Inflammatory macrophage (primary cell): ENCODE measurements at places on chromosomes 11 and 22.

DNA sequence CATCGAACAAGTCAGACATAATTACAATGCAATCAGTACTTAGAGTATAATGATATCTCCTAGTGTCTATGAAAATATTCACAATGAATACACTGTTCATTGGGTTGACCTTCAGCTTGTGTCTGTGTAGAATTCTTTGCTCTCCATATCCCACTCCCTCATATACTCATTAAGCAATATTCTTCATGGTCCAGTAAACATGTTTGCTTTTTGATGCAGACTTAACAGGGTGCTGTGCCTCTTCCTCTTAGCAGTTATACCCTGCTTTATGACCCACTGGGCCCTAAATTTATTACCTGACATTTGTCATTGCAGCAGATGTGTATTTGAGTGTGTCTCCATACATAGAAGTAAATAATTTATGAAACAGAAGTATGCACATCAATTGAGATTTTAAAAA lies 352.5 kb upstream of the CCDC179 start:
- DNase-seq: no peak

GRCh38 chr22:21650823-21651520 lies 8.9 kb downstream of the SDF2L1 start:
- DNase-seq: no peak

GRCh38 chr11:110492321-110492685 lies 62.6 kb downstream of the FDX1 start:
- DNase-seq: peak; percentile 39

GRCh38 chr11:73345481-73346160 lies 30.6 kb upstream of the RELT start:
- no peak for DNase-seq

GRCh38 chr22:35299217-35299672 lies 449 bp upstream of the TOM1 start:
- DNase-seq: no peak

- no peak for DNase-seq
Measured at GRCh38 chr11:92325416-92325815, 100.8 kb downstream of the FAT3 start.

DNA sequence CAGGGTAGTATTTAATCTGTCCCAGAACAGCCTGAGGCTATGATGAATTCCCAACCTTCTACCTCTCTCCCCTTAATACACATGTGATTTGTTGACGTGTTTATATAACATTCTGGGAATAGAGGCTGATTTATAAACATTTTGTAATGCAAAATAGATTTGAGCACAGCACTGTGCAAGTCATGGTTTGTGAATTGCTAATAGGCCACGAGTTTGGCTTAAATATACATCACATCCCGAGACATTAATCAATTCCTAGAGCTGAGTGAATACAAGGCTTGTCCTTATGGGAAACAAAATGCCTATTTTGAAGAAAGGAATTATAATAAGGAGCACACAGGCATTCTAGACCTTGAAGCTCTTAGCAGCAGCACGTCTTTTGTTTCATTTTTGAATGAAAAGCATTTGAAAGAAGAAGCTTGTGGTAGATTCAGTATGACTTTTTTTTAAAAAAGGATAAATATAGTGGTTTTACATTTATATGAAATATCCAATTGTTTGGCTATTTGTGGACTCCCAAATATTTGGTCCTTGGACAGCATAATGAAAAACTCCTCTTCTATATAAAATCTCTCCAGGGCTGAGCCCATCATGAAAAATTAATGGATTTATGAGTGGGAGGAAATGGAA lies 116.4 kb downstream of the SLC17A6 start:
- DNase-seq: no peak

- peak; percentile 44 for DNase-seq
Measured at GRCh38 chr11:70176940-70177689, 26.0 kb upstream of the FADD start.

DNA sequence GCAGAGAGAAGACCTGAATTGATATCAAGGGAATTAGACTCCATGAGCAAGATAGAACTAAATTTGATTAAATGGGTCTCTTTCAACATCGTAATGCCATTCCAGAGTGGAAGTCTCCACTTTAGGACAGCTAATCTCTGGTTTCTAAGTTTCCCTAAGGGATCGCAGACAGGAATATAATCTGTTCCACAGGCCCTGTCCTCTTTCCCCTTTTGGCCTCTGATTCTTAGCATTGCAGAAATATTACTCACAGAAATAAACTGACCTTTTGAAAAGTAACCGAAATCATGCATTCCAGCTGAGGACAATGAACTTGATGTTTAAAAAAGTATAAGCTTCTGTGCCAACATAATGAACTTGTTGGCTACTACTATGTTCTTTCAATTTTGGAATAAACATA lies 227.8 kb downstream of the ETS1 start:
- no peak for DNase-seq

DNA sequence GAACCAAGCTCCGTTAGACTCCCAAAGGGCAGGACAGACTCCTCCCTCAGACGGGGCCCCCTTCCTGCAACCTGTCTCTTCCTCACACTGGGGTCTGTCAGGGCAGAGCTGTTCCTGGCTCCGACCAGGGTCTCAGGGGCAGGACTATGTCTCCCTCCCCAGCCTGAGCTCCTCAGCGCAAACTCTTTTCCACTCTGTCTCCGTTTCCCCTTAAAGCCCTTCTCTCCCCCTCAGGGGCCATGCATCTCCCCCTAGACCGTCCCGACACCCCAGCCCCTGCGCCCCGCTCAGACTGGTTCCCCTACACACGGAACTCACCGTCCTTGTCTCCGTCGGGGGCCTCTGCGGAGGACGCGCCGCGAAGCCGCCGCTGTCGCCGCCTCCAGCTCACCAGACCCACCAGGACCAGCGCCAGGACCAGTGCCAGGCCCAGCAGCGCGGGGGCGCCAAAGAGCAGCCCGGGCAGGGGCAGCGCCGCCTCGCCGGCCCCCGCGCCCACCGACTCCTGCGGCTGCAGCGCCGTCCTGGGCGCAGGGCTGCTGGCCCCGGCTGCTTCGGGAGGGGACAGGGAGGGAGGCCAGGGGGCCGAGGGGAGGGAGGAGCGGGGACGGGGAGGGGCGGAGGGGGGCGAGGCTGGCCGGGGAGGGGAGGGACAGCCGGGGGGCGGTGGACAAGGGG lies 684 bp downstream of the TNFRSF13C start:
- DNase-seq: peak; percentile 33

DNA sequence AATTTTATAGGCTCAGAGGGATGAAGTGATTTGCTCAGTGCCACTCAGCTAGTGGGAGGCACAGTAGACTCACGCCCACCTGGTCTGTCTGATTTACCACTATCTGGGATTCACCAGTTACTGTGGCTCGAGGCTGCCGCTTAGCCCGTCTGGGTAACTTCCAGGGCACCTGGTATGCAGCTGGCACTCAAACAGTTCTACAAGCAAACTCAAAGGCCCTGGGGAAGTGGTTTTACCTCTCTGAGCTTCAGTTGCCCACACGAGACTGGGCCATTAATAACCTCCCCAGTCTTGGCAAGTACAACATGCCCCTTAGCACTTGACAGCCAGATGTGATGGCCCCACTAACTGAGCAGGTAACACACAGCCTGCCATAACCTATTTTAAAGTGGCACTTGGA lies 2.6 kb downstream of the GDPD5 start:
- no peak for DNase-seq

- no peak for DNase-seq
Measured at GRCh38 chr11:133653336-133653735, 121.0 kb upstream of the OPCML start.

DNA sequence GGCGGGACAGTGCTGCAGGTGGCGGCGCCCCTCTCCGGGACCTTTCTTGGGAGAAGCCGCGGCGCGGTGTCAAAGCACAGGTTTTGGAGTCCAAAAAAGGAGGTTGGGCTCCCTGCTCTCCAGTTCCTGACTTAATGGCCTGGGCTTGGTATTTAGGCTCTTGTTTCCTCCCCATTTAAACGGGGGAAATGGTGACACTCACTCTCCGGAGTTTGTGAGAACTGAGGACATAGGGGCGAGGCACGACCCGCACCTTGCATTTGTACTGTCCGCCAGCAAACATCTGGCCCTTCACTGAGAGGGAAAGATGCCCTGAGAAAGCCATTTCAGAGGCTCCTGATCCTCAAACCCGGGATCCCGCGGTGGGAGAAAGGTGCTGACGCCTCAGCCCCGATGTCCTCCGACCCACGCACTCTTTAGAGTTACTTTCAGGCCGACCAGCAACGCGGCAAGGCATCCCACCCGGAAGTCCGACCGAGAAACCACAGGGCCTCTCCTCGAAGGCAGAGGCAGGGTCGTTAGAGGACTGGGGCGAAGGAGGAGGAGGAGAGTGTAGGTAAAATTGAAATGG lies 2.9 kb upstream of the WDR74 start:
- DNase-seq: peak; percentile 42

DNA sequence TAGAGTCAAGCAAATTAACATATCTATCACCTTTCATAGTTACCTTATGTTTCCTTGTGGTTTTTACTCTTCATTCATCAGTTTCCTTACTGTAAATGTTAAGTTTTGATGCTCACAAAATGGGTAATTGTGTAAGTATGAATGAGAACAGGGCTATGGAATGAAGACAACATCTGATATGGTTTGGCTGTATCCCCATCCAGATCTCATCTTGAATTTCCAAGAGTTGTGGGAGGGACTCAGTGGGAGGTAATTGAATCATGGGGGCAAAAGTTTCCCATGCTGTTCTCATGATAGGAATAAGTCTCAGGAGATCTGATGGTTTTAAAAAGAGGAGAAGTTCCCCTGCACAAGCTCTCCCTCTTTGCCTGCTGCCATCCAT lies 107.6 kb downstream of the CCDC34 start:
- DNase-seq: no peak

- no peak for DNase-seq
Measured at GRCh38 chr22:17990147-17990546, 34.2 kb downstream of the MICAL3 start.

- no peak for DNase-seq
Measured at GRCh38 chr11:94669023-94669422, 99.1 kb upstream of the AMOTL1 start.

- no peak for DNase-seq
Measured at GRCh38 chr11:48184452-48184851, 32.2 kb upstream of the OR4B1 start.

DNA sequence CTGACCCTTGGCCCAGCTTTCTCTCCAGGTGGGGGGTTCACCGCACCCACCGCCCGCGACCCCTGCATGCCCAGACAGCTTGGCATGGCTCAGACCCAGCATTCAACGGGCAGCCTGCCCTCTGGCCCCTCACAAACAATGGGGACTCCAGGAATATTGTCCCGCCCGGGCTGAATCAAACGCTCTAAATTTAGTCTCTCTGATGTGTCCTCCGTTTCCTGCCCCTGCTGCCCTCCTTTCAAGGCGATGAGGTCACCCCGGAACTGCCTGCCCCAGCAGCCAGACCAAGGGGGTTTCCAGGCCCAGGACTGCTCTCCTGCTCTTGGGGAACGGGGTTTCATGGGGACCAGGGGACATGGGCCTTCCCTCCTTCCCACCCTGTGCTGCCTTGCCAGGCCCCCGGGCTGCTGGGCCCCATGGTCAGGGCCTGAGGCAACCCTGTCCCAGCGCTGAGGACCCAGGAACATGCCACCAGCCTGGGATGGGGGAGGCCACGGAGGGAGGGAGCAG lies 10.1 kb upstream of the PDGFB start:
- no peak for DNase-seq

- no peak for DNase-seq
Measured at GRCh38 chr11:92685049-92685448, 284.4 kb upstream of the MTNR1B start.

DNA sequence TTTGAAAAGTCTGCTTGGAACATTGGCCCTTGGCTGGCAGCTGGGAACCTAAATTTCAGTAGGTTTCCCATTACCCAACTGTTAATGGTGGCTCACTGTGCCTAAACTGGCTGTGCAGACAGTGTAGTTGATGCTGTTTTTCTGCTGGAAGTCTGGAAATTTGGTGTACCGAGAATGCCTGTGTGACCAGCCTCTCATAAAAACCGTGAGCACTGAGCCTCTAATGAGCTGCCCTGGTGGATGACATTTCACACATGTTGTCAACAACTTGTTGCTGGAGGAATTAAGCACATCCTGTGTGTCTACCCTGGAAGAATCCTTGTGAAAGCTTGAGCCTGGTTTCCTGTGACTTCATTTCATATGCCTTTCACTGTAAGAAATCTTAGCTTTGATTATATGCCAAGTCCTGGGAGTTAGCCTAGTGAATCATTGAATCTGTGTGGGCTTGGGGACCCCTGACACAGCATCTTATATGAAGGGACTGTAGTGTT lies 131.1 kb downstream of the LDLRAD3 start:
- DNase-seq: no peak

DNA sequence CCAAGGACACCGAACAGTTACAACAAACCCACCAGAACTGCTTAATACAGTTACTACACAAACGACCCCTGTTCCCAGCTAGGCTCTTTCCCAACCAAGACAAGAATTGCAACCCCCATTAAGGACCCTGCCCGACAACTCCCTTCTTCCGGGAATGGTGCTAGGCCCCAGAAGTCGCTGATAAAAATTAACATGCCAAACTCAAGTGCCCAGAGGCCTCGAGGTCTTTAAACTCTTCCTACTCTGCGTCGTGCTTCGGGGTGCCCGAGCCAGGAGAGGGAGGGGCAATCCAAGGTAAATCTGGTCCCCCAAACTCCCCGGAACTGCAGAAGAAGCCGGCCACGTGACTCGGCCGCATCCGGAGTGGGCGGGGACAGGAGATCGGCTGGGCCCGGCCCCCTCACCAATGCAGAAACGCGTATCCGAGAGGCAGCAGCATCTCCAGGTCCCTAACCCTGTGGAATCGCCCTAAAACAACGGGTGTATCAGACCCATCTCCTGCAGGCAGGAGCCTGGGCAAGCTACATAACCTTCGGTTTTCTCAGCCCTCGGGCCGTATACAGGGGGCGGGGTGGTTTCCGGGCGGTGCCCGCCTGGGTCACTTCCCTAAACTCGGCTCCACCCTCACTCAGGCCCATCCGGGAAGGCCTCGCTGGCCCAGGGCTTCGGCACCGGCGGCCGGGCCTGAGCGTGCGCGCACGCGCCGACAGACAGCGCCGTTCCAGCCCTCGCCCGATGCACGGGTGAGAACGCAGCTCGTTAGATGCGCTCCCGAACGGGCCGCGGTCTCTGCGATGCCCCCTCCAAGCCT lies 1.1 kb downstream of the CFL1 start:
- DNase-seq: peak; percentile 92

DNA sequence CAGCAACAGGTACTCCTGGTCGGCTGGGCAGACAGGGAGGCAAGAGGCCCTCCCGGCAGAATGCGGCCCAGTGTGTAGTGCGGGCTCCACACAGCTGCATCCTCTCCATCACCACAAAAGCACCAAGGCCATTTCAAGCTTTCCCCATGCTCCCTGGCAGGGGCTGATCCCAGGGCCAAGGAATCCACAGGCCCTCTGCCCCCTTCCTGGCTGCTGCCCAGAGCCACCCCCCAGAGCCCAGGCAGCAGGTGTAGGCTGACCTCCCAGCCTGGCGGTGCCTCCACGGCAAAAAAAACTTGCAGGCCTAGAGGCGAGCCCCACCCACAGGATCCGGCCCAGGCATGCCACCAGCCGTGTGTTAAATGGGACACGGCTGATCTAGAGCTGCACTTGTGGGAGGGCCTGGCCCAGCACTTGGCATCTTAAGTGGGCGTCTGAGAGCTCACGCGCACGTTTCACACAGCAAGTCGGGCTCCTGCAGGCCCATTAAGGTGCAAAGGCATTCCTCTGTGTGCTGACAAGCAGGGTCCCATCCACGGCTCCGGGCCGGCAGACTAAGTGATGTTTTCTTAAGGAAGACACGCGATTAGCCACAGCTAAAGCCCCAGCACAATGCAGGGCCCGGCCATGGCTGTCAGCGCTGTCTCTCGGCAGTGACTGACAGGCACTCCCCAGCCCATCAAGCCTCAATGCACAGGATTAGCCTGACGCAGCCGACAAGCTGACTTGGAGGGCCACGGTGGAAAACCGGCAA lies 19.8 kb upstream of the GNB1L start:
- DNase-seq: no peak

GRCh38 chr11:8917157-8917825 lies 6.3 kb downstream of the AKIP1 start:
- DNase-seq: no peak
